ENCODE measurements at places on chromosomes 1 and 21.
A peak's percentile ranks its signal among the peaks of the same experiment; 100 is the strongest.

GRCh38 chr1:116909512-116910378, at the start of gene PTGFRN:
Gene PTGFRN, plus strand, starts transcription at chr1:116909916. Its CDS starts 288 bp downstream, at chr1:116910204.
- peak; percentile 79 for DNase-seq

DNA sequence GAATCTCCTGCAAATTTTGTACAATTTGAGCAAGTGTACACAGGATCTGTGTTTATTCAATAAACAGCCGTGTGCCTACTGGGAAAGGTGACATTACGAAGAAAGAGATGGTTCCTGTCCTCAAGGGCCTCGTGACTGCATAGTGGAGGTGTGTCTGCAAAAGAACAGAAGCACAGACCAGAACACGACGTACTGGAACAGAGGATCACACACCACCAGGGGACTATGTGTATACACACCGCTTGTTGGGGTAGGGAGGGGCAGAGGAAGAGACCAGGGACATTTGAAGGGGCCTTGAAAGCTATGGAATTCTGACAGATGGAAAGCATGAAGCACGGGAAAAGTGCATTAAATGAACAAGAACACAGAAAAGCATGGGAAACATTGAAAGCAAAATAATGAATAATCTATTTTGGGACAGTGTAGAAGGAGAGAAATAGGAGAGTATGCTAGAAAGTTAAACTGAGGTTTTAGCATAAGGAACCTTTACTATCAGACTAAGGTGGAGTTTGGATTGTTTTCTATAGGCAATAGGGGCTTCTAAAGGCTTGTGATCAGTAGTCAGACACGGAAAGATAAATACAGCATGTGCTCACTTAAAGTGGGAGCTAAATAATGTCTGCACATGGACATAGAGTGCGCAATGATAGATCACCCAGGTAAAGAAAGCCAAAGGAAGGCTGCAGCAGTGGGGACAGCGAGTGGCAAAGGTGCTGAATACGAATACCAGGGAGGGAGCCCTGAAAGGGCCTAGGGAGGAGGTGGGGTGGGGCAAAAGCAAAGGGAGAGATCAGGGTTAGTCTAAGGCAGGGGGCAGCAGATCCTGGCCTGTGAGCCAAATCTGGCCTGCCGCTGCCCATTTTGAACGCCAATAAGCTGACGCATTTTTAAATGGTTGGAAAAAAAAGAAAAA, 11.0 kb downstream of the JAK1 start:
- DNase-seq = no peak

DNA sequence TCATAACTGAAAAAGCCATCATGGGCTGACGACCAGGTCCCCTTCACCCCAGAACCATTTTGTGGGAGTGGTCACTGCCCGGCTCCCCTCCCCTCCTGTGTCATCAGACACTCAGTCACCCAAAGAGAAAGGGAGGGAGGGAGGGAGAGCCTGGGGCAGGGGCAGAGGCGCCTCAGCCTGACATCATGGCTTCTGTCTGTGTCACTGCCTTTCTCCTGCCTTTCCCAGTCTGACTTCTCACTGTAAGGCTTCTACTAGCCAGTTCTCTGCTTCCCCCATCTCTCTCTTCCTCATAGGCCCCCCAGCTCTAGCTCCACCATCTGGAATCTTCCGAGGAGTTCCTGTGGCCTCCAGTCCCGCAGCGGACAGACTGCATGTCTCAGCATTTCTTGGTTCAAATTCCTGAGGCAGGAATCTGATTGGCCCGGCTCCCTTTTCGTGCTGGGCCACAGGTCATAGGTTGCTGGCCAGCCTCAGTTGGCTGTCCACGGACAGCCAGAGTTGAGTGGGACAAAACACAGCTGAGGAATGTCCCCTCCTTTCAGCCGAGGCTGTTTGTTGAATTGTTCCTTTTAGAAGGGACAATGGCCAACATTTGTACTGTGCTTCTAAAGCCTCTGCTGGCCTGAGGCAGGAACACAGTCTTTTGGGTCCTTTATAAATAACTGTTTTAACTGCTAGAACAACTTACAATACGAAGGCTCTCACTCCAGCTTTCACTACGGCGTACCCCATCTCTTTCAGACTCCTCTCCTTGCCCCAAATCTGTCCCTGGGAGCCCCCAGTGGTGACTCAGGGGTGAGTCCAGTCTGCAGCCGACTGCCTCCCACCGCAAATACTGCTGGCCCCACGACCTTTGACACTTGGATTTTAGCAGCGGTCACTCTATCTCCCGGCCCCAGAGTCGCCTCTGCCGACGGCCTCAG, 18.7 kb upstream of the KANK4 start:
- no peak for DNase-seq

DNA sequence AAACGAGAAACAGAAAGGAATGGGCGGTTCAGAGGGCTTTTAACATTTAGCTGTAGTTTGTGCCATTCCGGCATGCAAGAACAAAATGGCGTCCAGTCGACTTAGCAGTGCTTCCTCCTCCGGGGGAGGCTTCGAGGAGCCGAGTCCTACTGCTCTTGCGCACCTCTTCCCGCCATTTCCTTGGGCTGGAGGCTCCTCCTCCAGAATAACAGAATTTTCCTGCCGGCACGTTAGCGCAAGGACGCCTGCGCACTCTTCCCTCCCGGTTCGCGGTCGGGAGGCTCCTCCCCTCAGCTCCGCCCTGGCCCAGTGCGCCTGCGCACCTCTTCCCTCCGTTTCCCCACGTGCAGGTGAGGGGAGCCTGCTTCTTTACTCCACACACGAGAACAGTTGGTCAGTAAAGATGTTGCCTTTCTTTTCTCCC, 1.0 kb downstream of the DMRTB1 start:
- no peak for DNase-seq

GRCh38 chr1:41590331-41590730, 105.8 kb upstream of the EDN2 start:
- peak; percentile 58 for DNase-seq

GRCh38 chr1:218953386-218953785, 220.3 kb upstream of the LYPLAL1 start:
- DNase-seq = no peak

DNA sequence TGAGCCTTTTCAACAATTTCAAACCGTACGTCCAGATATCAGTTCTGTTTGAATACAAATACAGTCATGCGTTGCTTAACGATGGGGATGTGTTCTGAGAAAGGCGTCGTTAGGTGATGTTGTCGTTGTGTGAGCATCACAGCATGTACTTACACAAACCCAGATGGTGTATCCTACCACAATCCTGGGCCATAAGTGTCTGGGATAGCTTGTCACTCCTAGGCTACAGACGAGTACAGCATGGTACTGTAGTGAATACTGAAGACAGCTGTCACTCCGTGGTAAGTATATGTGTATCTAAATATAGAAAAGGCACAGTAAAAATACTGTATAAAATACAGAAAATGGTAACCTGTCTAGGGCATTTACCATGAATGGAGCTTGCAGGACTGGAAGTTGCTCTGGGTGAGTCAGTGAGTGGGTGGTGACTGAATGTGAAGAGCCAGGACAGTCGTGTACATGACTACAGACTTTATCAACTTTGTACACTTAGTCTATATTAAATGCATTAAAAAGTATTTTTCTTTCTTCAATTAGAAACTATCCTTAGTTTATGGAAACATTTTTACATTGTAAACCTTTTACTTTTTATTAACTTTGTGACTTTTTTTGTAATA, 10.5 kb upstream of the OR2W3 start:
- no peak for DNase-seq
